Stimulated activated CD8-positive, alpha-beta memory T cell treated with anti-CD3 and anti-CD28 coated beads, Interleukin-15, amount 100 ng/mL, for 4 hours (primary cell): ENCODE measurements at places on chromosomes 11 and 22.

GRCh38 chr11:67482827-67483798 lies at the start of gene AIP:
Gene AIP, plus strand, starts transcription at chr11:67483026. Its CDS starts 133 bp downstream, at chr11:67483159.
- DNase-seq: peak; percentile 94

- DNase-seq: no peak
These were observed 331.6 kb downstream of the CTTN start for GRCh38 chr11:70729949-70730348.

DNA sequence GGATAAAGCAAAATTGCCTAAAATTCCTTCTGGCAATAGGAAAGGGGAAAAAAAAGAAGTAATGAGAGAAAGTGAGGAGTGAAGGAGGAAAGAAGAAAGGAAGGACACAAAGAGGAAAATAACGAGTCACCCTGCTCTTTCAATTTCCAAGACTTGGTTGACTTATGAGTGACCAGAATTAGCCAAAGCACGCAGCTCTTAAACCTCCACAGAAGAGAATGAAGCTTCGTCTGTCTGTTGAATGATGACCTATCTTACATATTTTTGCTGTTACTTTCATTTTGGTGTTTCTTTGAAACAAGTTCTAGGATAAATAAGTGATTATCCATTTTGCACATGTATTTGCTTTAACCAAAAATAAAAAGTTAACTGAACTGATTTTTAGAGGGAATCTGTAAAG lies 728 bp downstream of the MMP27 start:
- DNase-seq: no peak

GRCh38 chr11:75028724-75029123 lies 40.0 kb downstream of the NEU3 start:
- DNase-seq: no peak

DNA sequence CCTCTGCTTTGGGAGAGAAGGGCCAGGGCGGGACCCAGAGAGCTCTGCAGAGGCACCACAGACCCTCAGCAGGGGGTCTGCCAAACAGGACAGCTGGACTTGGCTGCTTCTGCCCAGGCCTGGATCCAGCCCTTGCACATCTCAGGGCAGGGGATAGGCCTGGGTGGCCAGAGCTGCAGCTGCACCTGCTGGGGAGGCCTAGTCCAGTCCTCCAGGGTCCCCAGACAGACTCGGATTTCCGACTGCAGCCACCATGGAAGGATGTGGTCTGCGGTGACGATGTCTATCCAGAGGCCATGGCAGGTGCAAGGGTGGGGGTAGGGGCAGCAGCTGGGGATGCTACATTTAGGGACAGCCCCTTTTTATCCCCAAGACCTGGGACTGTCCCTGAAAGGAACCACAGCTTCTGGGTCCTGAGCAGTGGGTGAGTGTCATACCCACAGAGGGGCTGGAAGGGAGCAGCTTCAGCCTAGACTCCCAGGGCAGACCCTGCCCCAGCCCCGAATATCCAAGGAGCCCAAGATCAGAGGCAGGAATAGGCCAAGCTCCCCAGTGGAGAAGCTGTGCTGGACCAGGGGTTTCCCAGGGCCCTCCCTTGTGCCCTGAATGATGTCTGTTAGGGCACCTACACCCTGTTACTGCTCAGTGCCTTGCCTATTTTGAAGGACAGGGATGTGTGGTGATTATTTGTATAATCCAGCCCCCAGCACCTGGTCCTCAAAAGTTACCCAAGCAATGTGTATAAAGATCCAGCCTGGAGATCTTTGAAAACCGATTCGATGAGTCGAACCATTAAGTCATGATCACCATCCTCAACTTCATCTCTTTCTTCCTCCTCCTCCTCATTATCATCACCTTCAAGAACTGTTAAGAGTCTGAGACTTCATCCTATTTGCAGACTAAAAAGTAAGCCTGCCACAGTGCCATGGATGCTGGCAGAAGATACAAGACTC lies 2.5 kb upstream of the IGLL5 start:
- DNase-seq: no peak

GRCh38 chr22:50314455-50315288 lies 7.2 kb upstream of the PLXNB2 start:
- peak; percentile 34 for DNase-seq

DNA sequence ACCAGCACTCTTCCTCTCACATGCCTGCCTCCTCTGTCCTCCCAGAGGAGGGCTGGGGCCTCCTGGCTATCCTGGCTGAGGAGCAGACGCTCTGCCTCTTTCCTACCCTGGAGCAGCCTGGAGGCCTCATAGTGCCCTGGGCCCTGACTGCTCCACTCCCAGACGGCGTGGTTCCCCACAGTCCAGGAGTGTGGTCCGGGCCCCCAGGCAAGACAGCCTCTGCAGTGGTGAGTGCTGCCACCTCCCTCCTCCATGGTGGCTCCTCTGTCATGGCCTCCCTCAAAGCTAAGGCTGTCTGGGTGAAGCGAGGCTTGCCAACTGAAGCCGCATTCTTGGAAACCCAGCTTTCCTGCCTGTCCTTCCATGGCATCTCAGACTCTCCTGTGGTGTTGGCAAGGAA lies 19.8 kb downstream of the GAB4 start:
- no peak for DNase-seq

- DNase-seq: no peak
These were observed 417.8 kb downstream of the MIAT start for GRCh38 chr22:27075028-27075678.

DNA sequence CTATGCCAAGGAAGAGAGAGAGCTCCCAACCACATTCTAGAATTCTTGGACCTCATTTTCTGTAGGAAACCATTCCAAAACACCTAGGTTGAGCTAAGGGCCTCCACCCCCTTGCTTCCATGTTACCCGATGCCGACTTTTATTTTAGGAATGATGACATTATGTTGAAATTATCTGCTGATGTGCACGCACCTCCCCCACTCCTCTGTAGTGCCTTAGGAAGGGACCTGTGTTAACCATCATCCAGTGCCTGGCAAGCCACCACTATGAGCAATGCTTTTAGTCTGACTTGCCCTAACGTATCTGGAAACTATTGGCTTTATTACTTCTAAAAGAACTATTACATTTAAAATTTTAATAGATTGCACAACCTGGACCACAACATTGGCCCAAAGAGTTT lies 42.1 kb downstream of the NCAPD3 start:
- DNase-seq: no peak

GRCh38 chr11:122756417-122756816 lies 81.9 kb upstream of the CRTAM start:
- no peak for DNase-seq

DNA sequence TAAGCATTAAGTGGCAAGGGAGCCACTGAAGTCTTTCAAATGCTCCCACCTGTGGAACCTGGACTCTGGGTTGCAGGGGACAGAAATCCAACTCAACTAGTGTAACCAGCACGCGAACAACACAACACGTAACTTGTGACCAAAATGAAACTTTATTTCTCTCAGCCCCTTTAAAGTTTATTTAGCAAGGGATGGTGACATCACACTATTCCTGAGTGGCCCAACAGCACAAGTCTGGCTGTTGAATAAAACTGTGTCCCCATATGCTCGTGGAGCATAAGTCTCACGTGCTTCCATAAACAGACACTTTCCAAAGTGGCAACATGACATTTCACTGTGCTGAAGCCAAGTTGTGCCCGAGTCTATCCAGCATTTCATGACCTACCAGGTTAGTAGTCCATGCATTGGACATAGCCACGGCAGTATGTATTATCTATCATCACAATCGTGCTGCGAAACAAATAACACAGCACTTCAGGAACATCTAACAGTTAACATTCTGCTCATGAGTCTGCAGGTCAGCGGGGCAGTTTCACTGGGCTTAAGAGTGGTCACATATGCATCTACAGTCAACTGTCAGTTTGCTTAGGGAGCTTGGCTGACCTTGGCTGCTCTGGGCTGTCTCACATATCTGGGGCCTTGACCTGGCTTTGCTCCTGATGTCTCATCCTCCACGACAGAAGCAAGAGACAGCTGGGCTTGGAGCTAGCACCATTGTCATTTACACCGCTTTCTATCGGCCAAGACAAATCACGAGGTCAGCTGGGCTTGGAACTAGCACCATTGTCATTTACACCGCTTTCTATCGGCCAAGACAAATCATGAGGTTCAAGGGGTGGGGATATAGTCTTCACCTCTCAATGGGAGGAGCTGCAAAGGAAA lies 35.0 kb upstream of the LMO2 start:
- DNase-seq: no peak

DNA sequence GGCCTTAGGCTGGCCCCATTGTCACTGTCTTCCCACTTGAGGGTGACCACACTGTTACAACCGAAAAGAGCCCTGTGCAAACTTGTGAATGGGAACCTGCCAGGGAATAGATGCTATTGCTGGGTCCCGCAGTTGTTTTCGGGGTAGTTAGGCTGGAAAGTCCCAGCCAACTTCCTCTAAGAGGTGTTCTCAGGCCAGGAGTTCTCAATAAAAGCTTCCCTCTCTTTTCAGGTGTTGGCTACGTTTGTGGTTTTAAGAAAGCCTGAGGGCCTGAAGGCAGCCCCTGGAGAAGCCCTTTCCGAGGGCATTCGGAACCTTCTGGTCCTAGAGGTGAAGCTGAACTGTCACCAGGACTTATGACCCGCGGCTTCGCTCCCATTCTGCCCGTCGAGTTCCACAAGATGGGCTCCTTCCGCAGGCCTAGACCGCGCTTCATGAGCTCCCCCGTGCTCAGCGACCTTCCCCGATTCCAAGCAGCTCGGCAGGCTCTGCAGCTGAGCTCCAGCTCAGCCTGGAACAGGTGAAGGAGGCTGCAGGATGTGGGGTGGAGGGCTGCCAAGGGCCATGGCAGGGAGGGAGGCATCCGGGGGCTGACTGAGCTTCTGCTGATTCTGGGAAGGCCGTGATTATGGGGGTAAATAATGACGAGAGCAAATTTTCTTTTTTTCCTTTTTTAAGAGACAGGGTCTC lies 104.8 kb downstream of the PRR5L start:
- no peak for DNase-seq

DNA sequence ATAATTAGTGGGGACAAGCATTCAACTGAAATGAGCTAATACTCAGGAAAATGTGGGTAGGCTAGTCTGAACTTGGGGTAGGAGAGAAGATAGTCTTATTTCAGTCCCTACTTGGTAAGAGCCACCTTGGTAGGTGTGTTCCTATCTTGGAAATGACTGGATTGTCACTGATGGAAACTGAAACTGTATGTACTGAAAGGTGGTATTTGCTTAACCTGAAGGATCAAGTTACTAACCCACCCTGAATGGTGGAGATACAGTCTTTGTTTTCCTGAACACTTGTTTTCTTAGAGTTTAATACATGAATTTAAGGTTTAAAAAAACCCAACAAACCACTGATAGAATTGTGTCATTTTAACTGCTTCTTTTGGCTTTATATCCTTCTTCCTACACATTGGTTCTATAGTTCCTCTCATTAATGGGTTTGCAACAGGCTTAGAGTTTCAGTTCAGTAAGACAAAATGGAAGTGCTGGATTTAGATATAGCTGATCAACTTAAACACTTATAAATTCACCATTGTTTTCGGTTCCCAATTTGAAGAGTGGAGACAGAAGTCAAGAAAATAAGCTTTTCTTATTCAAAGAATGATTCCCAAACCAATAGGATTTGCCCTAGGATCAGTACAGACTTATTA lies 4.2 kb downstream of the FAR1 start:
- no peak for DNase-seq

DNA sequence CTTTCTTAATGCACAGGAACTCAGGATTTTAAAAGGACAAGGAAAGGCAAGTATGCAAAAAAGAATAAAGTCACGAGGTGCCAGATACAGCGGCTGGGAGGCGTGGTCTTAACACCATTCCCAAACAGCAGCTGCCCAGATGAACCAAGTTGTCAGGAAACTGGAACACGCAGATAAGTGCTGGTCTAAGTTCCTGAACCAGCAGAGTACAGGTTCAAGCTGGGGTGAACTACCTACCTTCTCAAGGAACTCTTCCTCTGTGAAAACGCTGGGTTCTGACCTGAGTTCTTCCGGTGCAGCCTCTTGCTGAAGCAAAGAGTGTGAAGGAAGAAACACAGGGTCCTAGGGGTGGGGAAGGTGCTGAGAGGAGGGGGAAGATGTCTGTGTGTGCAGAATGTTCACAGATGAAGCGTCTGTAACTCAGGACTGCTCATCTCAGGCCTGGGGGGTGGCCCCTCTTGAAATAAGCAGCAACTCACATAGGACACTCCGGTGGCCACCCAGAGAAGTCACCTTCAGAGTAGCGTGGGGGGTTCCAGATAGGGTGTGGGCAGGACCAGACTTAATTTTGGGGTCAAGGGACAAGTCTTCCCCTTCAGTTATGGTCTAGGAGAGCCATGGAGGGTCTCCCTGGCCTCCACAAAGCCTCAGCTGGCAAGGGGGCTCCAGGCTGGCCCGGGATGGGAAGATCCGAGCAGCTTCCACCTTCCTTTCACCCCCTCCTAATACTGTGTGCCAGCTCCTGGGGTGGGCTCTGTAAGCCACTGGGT lies 3.2 kb downstream of the TPST2 start:
- no peak for DNase-seq

DNA sequence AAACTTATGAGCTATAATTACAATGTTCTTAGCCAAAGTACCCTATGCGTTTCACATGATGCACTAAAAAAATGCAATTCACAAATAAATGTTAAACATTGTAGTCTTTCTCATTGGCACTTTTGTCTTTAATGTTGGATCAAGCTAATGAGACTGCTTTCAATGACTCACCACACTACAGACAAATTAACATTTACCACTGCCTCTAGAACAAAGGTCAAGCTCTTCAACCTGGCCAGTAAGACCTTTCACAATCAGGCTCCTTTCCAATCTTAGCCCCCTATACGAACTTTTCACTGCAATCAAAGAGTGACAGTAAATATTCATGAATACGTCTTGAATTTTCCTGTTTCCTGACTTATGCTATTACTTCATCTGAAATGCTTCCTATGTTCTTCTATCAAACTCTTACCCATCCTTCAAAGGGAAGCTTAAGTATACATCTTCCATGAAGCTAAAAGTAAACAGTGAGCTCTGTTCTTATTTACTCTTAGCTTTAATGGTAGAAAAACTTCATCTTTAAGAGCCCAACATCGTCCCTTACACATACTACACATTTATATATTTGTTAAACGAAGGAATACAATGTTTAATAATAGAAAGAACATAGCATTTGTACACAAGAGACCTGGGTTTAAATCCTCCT lies 326.6 kb upstream of the PITPNB start:
- DNase-seq: no peak

- DNase-seq: no peak
These were observed 14.2 kb downstream of the ZBTB44 start for GRCh38 chr11:130300567-130300966.

GRCh38 chr22:19636696-19637407 lies 77.5 kb upstream of the SEPTIN5 start:
- DNase-seq: no peak

DNA sequence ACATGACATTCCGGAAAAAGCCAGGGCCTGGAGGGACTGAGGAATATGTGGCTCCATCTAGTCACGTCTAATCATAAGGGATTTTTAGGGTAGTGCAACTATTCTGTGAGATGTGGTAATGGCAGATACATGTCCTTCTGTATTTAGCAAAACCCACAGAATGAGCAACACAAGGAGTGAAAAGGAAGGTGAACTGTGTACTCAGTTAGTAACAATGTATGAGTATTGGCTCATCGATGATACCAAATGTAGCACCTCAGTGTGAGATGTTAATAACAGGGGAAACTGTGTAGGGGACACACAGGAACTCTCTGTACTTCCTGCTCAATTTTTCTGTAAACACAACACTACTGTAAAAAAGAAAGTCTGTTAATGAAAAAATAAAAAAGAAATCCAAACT lies 42.0 kb upstream of the CARS1 start:
- DNase-seq: no peak

- no peak for DNase-seq
These were observed 13.0 kb downstream of the RTN4RL2 start for GRCh38 chr11:57473285-57473841.

GRCh38 chr11:12179019-12179418 lies 68.6 kb downstream of the MICAL2 start:
- DNase-seq: no peak

- no peak for DNase-seq
These were observed 28.5 kb upstream of the PAK1 start for GRCh38 chr11:77502346-77502905.
